ENCODE measurements at places on chromosomes 6 and 20. TPM values are rescaled to one million over a fixed set of nuclear protein-coding genes. Genes with fewer than 3 reads are reported as not detected.

CPXM1 gene
- total RNA-seq, result 0.17 TPM

AIF1 gene
- total RNA-seq, result 41.9 TPM

DNA sequence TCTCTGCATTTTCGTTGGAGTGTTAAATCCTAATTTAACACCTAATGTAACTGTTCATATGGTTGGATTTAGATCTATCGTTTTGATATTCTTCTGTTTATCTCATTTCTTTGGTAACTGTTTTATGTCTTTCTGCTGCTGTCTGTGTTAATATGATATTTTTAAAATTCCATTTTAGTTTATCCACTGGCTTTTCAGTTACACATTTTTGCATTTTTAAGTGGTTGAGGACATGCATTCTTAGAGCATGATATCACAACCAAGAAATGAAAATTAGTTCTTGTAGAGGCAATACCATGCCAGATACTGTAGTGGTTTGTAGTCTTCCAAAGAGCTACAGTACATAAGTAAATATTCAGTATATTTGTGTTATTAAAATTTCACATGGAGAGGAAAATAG is 58.6 kb downstream of the LIN28B start:
- no peak for DNase-seq

- DNase-seq, result no peak
Observed at GRCh38 chr20:2751347-2751877, 49.0 kb downstream of the CPXM1 start.

- no peak for DNase-seq
Observed at GRCh38 chr20:62244644-62245108, 6.4 kb downstream of the OSBPL2 start.

Data from esophagus muscularis mucosa (tissue), 4 donors.